ENCODE measurements at places on chromosomes 2 and 18.

GRCh38 chr2:227615906-227616305 is 1.3 kb upstream of the SCYGR3 start:
- DNase-seq, result no peak

DNA sequence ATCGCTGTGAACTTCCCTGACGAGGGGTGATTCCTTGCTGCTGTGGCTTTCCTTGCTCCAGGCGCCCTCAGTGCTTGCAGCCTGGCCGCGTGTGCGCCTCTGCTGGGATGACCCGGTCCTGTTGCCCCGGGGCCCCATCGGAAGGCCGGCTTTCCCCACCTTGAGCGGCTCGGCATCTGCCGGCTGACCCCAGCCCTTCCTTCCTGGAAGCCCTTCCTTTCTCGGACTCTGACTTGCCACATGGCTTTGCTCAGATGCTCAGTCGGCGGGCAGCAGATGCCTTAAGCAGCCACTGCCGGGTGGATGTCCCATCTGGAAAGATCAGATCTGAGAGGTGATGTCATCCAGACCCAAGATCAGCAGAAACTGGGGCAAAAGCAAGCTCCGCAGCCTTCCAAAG is 100.5 kb upstream of the ODC1 start:
- DNase-seq, result no peak

GRCh38 chr2:48461721-48462120 is 68.2 kb upstream of the STON1 start:
- DNase-seq, result no peak

GRCh38 chr2:63834401-63834800 is 7.3 kb upstream of the UGP2 start:
- no peak for DNase-seq

- DNase-seq, result no peak
Measured at GRCh38 chr18:9914334-9914583, 443 bp downstream of the VAPA start.

- no peak for DNase-seq
Measured at GRCh38 chr2:33530690-33531548, 54.5 kb downstream of the RASGRP3 start.

- no peak for DNase-seq
Measured at GRCh38 chr18:36297417-36298125, at the start of gene FHOD3. FHOD3 (plus strand) TSS chr18:36297713; CDS start chr18:36297836, 123 bp downstream.

DNA sequence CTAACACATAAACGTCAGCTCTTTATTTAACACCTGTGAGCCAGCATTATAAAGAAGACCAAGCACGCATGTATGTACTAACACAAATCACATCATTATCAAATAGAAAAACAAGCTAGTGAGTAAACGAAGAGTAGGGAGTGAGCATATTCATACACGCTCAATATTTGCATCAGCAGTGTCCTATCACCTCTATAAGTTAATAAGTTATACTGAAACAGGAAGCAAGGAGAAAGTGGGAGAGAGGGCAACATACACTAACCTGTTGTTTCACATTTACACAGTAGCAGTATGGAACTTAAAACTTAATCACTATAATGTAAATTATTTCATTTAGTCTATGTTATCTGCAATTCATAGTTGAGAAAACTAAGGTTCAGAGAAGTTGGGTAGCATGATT is 321.5 kb upstream of the TANK start:
- no peak for DNase-seq

GRCh38 chr2:231727621-231728020 is 19.3 kb downstream of the PTMA start:
- no peak for DNase-seq

GRCh38 chr2:162379719-162380580 is 36.0 kb downstream of the GCA start:
- no peak for DNase-seq

DNA sequence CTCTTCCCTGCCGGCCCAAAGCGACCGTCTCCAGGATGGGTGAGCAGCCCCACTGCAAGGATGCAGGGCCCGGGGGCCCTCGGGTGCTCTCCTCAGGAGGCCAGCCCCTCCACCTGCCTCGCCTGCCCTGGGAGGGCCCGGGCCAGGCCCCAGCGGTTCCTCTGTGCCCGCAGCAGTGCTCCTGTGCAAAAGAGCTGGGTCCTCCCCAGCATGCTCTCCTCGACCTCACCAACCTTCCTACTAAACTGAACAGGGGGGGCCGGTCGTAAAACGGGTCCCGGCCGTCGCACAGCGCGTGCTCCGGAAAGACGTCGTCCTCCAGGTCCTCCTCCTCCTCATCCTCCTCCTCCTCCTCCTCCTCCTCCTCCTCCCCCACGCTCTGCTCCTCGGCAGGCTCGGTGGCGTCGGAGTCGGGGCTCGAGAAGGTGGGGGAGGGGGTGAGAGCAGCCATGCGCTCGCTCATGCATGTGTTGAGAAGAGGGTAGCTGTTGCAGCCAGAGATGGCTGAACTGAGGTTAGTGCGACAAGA is 62.9 kb downstream of the KIF1A start:
- DNase-seq, result no peak

DNA sequence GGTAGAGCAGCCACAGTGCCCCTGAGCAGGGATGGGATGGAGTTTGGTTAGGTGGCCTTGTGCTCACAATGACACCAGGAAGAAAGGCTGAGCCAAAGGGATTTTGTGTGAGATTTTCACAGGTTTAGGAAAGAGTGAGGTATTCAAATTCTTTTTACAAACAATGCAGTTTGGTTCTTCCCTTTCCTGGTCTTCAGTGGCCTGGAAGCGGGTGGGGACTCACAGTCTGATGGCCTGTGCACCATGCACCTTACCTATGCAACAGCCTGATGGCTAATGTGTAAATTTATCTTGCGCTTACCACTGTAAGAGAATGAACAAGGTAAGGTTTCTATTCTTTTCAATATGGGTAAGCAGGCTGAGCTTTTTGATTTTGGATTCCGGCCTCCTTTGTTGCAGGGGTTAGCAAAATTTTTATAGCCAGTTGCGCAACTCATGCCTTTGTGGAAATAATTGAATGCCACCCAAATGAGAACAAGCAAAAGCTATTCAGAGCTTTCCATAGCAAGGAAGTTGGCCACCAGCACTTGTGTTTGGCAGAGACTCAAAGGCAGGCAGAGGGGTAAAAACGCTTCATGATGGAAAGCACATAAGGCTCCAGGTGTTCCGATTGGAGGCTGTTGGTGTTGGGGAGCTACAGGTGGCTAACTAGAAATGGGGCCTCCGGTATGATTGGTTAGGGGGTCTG is 23.8 kb upstream of the IL1R2 start:
- no peak for DNase-seq

- DNase-seq, result no peak
Measured at GRCh38 chr18:55634545-55634944, 46.6 kb upstream of the TCF4 start.

- no peak for DNase-seq
Measured at GRCh38 chr18:22482948-22483347, 65.2 kb upstream of the CTAGE1 start.

DNA sequence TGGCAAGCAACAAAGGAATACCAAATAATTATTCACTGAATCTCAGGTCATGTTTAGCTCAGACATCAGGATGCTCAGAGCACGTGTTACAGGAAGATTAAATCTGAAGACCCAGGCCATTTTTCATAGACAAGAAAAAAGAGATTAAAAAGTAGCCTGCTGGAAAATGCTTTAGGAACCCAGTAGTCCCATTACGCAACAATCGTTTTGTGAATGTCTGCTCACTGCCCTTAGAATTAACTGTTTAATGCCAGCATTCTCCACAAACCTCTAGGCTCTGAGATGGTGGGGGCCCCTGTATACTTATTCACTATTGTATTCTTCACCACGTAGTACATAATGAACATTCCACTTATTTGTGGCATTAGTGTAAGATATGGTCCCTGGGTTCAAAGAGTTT is 154.6 kb upstream of the NYAP2 start:
- no peak for DNase-seq

DNA sequence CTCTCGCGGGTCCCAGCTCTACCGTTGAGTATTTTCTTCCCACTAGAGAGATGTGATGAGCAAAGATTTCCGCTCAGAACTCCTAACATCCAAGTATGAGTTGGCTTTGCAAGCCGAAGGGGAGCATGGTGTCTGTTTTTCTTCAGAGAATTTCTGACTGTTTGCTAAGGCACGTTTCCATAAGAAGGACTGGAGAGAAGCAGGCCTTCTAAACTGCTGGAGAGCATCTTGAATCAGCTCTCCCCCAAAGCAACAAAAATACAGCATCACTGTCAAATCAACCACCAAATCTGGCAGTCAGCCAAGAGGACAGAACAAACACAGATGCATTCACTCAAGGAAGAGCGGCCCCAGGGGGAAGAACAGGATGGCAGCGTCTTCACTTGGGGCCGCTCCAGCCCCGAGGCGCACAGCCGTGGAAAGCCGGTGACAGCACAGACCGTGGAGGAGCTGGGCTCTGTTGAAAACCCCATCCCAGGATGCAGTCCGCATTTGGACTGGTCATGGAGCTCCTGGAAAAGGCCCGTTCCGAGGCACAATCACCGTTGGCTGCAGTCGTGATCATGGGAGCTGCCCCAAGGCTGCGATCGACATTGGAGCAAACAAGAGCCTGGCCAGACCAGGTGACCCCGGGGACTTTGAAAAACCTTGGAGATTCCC is 101.4 kb downstream of the NFATC1 start:
- DNase-seq, result no peak

DNA sequence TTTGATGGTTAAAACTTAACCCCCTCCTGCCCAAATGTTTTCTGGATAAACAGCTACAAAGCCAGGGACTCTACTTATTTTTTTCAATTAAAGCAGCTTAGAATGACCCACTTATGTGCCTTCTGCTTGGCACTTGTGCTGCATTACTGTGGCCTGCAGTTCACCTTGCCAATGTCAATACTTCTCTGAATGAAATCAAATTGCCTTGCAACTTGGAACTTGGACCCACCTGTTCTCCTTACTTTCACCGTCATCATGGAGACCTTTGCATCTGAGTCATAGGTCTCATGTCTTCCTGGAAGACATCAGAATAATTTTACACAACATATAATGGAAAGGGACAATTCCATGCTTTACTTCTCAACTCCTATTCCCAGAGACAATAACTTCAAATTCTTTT is 92.1 kb upstream of the FHL2 start:
- no peak for DNase-seq

DNA sequence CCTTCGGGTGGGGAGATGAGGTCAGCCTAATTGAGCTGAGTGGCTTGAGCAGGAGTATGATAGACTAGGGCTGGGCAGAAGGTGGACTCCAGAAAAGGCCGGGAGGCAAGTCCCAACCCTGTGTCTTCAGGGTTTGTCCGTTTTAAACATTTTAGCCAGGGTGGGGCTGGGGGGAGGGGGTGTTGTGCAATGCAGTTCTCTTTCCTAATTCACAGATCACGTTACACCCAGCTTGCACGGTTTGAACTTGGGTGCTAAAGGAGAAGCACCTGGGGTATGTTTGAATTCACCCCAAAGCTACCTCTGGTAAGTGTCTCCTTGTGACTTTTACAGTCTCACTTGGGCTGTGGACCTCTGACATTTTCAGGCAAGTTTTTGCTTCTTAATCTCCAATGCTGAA is 233.3 kb downstream of the AGAP1 start:
- DNase-seq, result no peak

- DNase-seq, result no peak
Measured at GRCh38 chr18:74534981-74535649, 815 bp downstream of the CNDP1 start.

GRCh38 chr18:62844850-62845643 is 129.7 kb downstream of the PHLPP1 start:
- no peak for DNase-seq

DNA sequence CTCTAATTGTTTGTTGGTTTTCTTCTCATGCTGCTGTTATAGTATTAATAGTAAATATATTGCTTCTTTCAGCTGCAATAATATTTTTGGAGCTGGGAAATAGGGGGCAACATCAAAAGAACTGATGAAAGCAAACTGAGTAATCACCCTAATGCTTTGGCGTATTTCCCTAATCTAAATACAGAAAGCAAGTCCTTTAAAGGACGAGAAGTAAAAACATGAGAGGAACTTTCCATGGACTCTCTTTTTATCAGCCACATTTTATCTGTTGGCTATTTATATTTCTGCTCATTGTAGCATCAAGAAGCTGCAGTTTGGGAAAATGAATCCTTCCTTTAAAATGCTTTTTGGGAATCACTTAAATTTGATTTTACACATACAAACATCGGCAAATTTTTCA is 139.9 kb upstream of the SLC8A1 start:
- no peak for DNase-seq

DNA sequence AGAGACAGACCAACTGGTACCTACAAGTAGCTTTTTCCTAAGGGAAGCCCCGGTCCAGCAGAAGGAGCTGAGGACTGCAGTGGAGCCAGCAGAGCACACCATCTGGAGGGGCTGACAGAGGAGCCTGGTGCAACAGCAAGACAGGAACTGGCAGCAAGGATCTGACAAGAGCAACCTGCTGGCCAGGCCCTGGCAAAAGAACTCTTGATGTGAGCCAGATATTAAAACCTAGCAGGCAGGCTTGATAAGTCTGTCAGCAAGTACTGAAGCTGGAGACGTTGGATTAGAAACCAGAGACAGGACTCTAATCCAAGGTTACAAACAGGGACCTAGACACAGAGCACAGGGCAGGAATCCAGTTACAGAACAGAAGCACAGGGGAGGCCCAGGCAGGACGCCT is 260.7 kb upstream of the MGAT5 start:
- no peak for DNase-seq

- no peak for DNase-seq
Measured at GRCh38 chr2:168490946-168491605, 35.0 kb downstream of the CERS6 start.

DNA sequence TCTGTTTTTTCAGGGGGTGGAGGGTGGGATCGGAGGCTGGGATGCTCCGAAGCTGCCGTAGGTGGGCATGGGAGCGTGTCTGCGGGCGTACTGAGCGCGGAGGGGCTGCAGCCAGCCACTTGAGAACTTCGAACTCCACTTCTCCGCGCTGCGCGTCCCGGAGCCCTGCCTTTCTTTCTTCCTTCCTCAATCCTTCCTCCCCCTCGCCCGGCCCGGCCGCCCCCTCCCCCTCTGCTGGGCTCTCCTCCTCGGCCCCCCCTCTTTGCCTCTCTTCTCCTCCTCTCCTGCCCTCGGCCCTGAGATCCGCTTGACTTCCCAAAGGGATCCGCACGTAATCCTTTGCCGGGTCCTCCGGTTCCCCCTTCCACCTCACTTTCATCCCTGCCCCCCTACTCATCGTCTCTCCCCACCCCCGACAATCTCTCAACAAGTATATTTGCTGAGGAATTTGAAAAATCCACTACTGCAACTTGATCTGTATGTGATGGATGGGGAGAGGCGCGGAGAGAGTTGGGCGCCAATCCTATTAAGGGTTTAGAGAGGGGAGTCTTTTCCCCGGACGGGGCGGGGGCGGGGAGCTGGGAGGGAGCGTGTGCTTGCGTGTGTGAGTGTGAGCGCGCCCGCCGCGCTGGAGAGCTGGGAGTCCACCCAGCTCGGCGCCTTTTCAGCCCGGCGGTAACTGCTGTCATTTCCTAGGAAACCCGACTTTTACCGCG is 1.1 kb downstream of the GLI2 start:
- peak; percentile 76 for DNase-seq

DNA sequence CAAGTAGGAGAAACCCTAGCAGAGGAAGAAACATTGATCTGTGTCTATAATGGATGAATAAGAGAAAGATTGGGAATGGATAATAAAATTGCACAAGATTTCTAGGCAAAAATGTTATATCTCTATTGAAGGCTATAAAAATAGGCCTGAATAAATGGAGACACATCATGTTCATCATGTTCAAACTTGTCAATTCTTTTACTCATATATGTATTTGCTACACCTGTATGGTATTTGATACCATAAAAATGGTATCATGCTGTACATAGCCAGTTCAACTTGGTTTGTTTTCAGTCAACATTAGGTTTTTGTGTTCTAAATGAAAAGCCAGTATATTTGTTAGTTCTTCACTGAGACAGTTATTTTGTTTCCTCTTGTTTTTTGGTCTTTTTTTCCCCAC is 132.2 kb upstream of the RNF152 start:
- DNase-seq, result no peak

All from retinal pigment epithelial cell (primary cell).